ENCODE measurements at places on chromosomes 1 and 21. TPM values are rescaled to one million over a fixed set of nuclear protein-coding genes. Genes with fewer than 3 reads are reported as not detected.

RGS16 gene
- 2.0 TPM for total RNA-seq

CYP4A22 gene
- total RNA-seq: not detected

LAPTM5 gene
- 584 TPM for total RNA-seq

NOS1AP gene
- total RNA-seq: not detected

F5 gene
- total RNA-seq: 15.7 TPM

PEA15 gene
- total RNA-seq: 29.3 TPM

MYCBP gene
- total RNA-seq: 40.7 TPM

OR2T35 gene
- total RNA-seq: not detected

PRELP gene
- not detected for total RNA-seq

ITPKB gene
- 64.0 TPM for total RNA-seq

LCE1C gene
- total RNA-seq: not detected

SLC1A7 gene
- not detected for total RNA-seq

KMO gene
- total RNA-seq: not detected

PCSK9 gene
- not detected for total RNA-seq

PSMA5 gene
- total RNA-seq: 174 TPM

LBR gene
- 296 TPM for total RNA-seq

POTED gene
- not detected for total RNA-seq

KPRP gene
- not detected for total RNA-seq

NBPF14 gene
- 20.6 TPM for total RNA-seq

TOR3A gene
- 46.6 TPM for total RNA-seq

ZBTB7B gene
- 112 TPM for total RNA-seq

MMP23B gene
- 2.3 TPM for total RNA-seq

SH2D1B gene
- total RNA-seq: not detected

LCE2A gene
- total RNA-seq: not detected

OR6Y1 gene
- total RNA-seq: not detected

PIGR gene
- not detected for total RNA-seq

SLAMF8 gene
- total RNA-seq: 0.89 TPM

ARHGAP29 gene
- not detected for total RNA-seq

KRTAP19-1 gene
- not detected for total RNA-seq

NBPF6 gene
- not detected for total RNA-seq

CD34 gene
- 0.05 TPM for total RNA-seq

CHD5 gene
- 0.67 TPM for total RNA-seq

LHX8 gene
- total RNA-seq: not detected

KIAA1614 gene
- 0.33 TPM for total RNA-seq

KRTAP21-2 gene
- not detected for total RNA-seq

RPS6KC1 gene
- total RNA-seq: 9.8 TPM

NEXN gene
- 5.7 TPM for total RNA-seq

LY9 gene
- 45.9 TPM for total RNA-seq

APCS gene
- total RNA-seq: not detected

LIPI gene
- not detected for total RNA-seq

FBLIM1 gene
- total RNA-seq: not detected

ALX3 gene
- total RNA-seq: not detected

OR2W3 gene
- total RNA-seq: 0.79 TPM

KRTAP19-3 gene
- not detected for total RNA-seq

TFF2 gene
- not detected for total RNA-seq

HPCA gene
- total RNA-seq: not detected

OR2L3 gene
- not detected for total RNA-seq

TMEM9 gene
- 15.2 TPM for total RNA-seq

PDC gene
- not detected for total RNA-seq

PBX1 gene
- 0.15 TPM for total RNA-seq

SLC44A3 gene
- total RNA-seq: 0.37 TPM

ASTN1 gene
- total RNA-seq: not detected

TSHB gene
- total RNA-seq: not detected

CDK18 gene
- total RNA-seq: 2.9 TPM

TAF1A gene
- total RNA-seq: 10.6 TPM
